Activated CD4-positive, alpha-beta T cell treated with anti-CD3 and anti-CD28 coated beads for 36 hours (primary cell): ENCODE measurements at places on chromosomes 4 and X. TPM values are rescaled to one million over a fixed set of nuclear protein-coding genes. Genes with fewer than 3 reads are reported as not detected.

The UGT2A1 gene
- total RNA-seq: not detected

The BGN gene
- total RNA-seq: not detected

The BEND2 gene
- total RNA-seq: not detected

The C1QTNF7 gene
- total RNA-seq: not detected

The TKTL1 gene
- not detected for total RNA-seq

The PAK3 gene
- 0.26 TPM for total RNA-seq

The KDR gene
- total RNA-seq: not detected

The JCHAIN gene
- total RNA-seq: not detected

The CXCL10 gene
- total RNA-seq: 1.1 TPM

The PAGE1 gene
- not detected for total RNA-seq

The TCEAL1 gene
- total RNA-seq: 5.9 TPM

The LPAR4 gene
- not detected for total RNA-seq
